Activated CD8-positive, alpha-beta memory T cell treated with anti-CD3 and anti-CD28 coated beads for 48 hours (primary cell): ENCODE measurements at places on chromosomes 5 and 9.

GRCh38 chr5:102713682-102714231 is 41.3 kb upstream of the PAM start:
- DNase-seq, result no peak

GRCh38 chr5:82594097-82594496 is 315.9 kb upstream of the RPS23 start:
- no peak for DNase-seq

GRCh38 chr5:56112526-56113121 is 117.9 kb upstream of the IL6ST start:
- no peak for DNase-seq

DNA sequence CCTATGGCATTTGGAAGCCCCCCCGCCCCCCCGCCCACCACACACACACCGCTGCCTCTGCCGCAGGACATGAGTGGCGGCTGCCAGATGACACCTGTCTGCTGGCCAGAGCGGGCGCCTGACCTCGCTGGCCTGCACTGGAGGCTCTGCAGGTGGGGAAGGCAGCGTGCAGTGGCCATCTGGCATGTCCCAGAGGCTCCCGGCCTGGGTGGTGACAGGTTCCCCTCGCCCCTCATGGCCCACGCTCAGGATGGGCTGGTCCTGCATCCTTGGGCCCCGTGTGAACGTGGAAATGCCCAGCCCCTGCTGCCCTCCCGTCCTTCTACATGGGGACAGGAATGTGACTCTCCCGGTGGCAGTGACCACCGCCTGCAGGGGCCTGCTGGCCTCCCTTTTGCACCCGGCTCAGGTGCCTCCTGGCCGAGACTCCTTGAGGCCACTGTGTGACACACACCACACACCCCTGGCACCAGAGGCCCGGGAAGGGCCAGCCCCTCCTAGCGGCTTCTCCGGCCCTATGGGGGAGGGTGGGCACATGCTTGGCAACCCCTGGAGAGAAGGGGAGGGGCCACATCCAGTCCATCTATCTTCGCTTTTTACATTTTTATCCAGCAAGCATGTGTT is 30.3 kb downstream of the IRX4 start:
- no peak for DNase-seq

DNA sequence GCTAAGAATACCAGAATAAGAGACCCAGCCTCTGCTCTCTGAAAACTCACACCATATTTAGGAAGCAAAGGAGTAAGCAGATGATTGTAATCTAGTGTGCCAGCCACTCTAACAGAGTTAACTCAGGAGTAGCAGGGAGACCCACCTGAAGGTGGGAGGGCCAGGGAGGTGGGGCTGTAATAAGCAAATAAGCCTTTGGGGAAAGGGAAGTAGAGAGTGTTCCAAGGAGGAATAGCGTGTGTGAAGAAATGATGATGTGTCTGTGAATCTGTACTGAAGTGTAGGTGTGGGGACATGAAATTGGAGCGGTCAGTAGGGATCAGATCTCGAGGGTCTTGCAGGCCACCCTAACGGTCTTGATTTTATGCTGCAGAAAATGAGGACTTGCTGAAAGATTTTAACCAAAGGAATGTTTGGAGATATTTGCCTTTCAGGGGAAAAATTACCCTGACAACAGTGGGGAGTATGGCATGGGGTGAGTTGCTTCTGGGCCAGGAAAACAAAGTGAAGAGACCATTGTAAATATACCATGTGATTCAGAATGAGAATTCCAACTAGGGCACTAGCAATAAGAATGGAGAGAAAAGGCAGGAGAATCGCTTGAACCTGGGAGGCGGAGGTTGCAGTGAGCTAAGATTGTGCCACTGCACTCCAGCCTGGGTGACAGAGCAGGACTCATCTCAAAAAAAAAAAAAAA is 44.1 kb upstream of the FSD1L start:
- no peak for DNase-seq

DNA sequence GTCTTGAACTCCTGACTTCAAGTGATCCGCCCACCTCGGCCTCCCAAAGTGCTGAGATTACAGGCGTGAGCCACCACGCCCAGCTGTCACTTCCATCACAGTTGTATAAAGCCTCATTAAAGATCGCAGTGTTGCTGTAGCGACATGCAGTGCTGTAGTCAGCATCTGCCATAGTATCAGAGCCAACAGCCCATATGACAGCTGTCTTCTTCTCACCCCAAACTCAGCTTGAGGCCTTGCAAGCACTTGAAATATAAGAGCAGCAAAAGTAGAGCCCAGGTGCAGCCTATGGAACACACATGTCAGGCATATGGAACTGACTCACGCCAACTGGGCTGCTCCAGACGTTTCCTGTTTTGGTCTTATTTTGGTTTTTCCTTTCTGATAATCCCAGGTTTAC is 167.8 kb downstream of the TRIO start:
- no peak for DNase-seq

DNA sequence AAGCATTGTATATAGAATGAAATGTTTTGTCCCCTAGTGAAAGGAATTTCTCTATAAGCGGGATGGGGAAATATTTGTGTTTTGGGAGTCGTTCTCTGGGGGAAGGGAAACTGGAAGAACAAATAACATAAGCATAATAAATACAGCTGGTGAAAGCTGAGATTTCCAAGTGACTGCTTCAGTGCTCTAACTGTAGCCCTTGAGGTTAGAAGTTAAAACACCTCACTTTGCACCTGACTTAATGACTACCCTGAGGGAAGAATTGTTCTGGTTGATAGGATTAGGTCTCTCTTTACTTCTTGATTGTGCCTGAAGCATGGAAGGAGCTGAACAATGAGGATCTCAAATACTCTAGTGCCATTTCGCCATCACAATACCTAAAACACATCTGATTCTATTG is 307.4 kb downstream of the MAN2A1 start:
- no peak for DNase-seq
